ENCODE measurements at places on chromosomes 6 and 20.

GRCh38 chr6:169051371-169051770 lies 202.3 kb downstream of the THBS2 start:
- DNase-seq: peak; percentile 10

DNA sequence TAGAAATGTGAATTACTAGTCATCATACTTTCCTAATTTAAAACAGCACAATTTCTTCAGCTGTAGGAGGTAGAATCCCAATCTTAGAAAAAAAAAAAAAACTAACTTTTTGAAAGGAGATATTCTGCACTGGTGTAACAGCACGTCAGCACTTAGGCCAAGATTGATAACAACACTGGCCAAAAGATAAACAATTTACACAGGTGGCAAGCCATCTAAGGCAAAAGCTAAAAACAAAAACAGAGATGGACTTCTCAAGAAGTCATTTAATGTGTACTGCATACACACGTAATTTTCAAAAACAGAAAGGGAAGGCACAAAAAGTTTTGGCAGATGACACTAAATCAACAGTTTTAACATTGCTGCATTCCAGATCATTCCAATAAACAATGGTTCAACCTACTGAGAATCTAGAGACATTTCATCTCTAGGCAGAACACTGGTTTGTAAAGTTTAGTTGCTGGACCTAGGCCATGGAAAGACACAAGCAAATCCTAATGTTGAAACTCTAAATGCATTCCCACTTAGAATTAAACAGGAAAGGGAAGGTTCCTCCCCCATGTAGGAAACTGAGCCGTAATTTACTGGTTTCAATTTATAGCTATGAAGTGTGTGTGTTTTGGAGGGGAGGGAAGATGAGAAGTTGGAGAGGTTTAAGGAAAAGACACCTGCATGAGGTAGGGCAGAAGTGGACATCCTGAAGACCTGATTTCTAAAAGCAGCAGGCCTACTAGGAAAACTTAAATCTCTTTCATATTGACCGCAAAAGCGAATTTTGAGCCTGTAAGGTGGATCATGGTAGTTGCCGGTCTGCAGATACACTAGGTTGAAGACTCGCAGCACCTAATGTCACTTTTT lies 1.3 kb downstream of the GCLC start:
- DNase-seq: no peak

GRCh38 chr6:3755637-3756545 lies 4.4 kb upstream of the PXDC1 start:
- DNase-seq: no peak

- DNase-seq: no peak
These were observed 1.9 kb downstream of the PPP1R18 start for GRCh38 chr6:30684386-30685156.

- no peak for DNase-seq
These were observed 237.8 kb downstream of the LY86 start for GRCh38 chr6:6826095-6826901.

DNA sequence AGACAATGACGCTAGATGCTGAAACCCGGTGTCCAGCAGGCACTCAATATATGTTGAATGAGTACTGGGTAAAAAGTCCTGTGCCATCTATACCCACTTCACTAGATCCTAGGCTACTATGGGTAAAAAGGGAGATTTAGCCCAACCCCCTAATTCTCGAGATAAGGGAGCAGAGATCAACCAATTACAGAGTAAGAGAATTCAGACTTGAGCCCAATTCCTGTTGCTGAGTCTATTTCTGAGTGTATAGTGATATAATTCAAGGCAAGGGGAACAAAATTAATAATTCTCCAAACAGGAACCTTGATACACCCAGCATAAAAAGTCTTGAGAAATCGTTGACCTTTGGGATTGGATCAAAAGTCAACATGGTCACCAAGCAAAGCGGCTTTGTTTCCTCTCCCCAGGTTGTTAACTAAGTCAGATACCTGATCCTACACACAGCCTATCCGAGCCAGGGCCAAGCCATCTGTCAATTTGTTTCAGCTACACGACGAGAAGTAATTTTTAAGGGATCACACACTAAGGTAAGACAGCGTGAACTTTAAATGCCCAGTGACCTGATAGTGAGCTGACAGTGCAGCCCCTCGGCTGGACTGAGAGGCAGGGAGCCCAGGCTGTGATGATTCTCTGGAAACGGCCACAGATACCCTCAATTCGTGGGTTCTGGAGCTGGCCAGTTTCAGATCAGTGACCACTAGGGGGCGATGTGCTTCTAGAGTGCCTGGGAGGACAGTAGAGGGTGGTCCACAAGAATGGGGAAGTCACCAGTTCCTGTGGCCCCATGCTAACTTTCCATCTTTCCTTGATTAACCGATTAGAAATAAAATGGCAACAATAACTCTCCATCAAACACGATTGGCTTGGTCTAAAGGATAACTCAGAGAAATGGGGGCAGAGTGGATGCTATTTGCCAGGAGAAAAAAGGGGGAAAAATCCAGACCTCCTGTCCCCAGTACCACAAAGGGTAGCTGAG lies 46.2 kb downstream of the SLC22A23 start:
- DNase-seq: no peak

DNA sequence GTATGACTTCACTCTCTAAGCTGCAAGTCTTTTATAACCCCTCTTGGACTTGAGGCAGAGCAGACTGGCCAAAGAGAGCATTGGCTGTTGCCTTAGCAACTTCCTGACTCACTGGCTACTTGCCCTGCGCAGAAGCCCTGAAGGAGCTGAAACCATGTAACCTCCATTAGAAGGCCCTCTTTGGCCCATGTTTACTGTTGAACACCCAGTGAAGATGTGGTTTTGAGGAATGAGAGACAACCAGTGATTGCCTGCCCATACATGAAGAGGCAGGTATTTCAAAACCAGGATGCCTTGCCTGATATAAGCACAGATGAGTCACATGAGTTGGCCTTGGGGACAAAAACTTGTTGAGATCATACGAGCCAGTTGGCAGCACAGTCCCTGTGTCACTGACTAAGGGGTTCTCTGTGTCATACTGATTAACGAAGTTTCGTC lies 182.5 kb downstream of the EDN1 start:
- DNase-seq: no peak

DNA sequence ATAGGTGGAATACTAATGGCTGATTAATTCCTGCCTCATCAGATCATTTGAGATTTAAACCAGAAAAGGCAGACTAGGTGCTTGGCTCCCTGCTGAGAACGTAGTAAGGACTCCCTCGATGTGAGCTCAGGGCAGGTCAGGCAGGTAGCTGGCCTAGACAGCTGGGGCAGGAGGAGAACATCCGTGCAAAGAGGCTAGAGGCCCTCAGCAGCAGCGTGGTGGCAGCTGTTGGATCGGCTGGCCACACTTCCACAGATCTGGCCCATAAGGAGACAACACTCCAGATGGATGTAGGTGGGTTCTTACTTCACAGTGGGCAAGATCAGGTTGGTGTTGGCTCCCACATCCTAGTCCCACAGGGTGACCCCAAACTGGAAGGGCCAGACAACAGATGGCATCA lies 38.5 kb downstream of the EYA2 start:
- DNase-seq: no peak

GRCh38 chr6:55557146-55557545 lies 21.8 kb downstream of the HMGCLL1 start:
- DNase-seq: no peak

DNA sequence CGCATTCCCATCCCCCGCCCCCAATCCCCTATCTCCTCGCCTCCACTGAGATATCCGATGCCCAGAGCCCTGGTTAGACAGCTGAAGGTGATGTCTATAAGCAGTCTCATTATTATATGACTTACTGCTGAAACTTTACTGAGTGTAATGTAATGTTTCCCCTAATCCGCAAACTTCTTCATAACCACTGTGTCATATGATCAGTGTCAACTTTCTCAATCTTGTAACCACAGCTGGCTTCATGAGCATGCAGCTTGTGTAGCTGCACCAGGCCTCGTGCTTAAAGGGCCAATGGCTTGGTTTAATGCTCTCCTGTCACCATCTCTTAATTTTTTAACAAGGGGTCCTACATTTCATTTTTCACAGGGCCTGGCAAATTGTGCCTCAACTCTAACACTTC lies 8.1 kb downstream of the ASIP start:
- DNase-seq: no peak

All from NCI-H1417 treated with DMSO at 0.1 percent for 48 hours (cell line).